M059J (cell line): ENCODE measurements at places on chromosomes 6 and 20. TPM values are rescaled to one million over a fixed set of nuclear protein-coding genes. Genes with fewer than 3 reads are reported as not detected.

Gene DAAM2
- total RNA-seq: 0.39 and 1.3 TPM in 2 replicates

GRCh38 chr6:68915586-68915985 lies 280.5 kb downstream of the ADGRB3 start:
- no peak for DNase-seq

- DNase-seq: no peak
Measured at GRCh38 chr6:105485456-105485855, 82.6 kb upstream of the PREP start.

GRCh38 chr6:166553563-166554271 lies 32.8 kb downstream of the RAMACL start:
- DNase-seq: peak; percentile 69

- DNase-seq: no peak
Measured at GRCh38 chr6:147551976-147552375, 43.5 kb downstream of the SAMD5 start.
